ENCODE measurements at places on chromosomes 11 and 22.
A peak's percentile ranks its signal among the peaks of the same experiment; 100 is the strongest.

DNA sequence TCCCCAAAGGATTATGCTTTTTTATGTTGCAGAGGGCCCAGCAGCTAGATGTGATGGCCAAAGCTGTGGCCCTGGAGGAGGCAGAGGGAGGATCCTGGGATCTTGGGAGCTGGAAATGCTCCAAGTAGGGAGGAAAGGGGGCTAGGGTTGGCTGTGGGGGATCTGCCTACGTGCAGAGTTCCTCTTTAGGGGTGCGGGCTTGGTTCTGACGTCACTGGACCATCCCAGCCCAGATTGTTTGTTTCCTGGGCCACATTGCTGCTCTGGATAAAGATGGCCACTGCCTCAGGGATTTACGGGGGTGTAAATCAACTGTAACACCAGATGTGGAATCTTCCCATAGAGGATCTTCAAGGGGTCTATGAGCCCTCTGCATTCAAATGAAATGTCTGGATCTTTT, 110.3 kb upstream of the SYT13 start:
- no peak for DNase-seq

GRCh38 chr11:128103278-128103873, 484.0 kb downstream of the ETS1 start:
- no peak for DNase-seq

GRCh38 chr11:75482931-75483469, 42.7 kb downstream of the GDPD5 start:
- no peak for DNase-seq

DNA sequence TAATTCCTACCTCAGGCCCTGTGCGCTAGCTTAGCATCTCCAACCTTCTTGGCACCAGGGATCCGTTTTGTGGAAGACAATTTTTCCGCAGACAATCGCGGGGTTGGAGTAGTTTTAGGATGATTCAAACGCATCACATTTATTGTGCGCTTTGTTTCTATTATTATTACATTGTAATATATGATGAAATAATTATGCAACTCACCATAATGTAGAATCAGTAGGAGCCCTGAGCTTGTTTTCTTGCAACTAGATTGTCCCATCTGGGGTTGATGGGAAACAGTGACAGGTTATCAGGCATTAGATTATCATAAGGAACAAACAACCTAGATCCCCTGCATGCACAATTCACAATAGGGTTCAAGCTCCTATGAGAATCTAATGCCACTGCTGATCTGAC, 52.3 kb downstream of the AMOTL1 start:
- DNase-seq: no peak

- DNase-seq: no peak
These were observed 261.6 kb upstream of the CADM1 start for GRCh38 chr11:115765803-115766239.

GRCh38 chr22:32413719-32414118, 1.7 kb upstream of the RTCB start:
- no peak for DNase-seq

- DNase-seq: no peak
These were observed 110.9 kb downstream of the ARL14EP start for GRCh38 chr11:30433831-30434230.

DNA sequence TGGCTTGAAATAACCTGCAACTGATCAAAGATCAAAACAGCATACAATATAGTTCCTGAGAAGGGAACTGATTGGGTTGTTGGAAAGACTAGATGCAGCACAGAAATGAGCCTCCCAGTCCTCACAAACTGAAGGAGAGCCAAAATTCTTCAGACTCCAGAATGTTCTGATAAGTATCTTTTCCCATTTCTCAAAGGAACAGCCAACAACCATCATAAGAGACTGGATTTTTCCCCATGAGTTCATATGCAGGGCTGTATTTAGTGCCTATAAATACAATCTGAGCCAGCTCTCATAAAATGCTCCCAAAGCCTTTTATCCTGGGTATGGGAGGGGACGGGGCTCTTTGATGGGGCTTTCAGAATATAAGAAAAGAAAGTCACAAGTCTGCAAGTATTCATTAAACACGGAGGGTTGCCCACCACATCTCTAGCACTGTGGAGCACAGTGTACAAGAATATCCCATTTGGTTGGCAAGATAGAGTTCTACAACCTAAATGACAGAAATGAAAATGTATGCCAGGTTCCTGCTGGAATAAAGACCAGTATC, 50.7 kb upstream of the LYVE1 start:
- no peak for DNase-seq

DNA sequence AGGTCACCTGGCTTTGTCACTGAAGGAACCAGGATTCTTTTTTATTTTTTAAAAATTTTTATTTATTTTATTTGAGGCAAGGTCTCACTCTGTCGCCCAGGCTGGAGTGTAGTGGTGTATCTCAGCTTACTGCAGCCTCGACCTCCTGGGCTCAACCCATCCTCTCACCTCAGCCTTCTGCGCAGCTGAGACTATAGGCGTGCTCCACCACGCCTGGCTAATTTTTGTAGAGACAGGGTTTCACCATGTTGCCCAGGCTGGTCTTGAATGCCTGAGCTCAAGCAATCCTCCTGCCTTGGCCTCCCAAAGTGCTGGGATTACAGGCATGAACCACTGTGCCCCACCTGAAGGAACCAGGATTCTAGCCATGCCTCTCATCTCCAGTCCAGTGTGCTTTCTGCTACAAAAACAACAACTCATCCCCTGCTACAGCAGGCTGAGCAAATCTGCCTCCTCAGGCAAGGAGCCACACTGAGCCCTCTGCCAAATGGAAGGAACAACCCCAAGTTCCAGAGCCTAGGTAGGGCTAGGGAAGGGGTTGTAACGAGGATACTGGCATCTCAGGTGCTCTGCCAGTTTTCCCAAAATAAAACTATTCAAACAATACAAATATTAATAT, 2.6 kb upstream of the PEX26 start:
- DNase-seq: no peak

- peak; percentile 90 for DNase-seq
These were observed 6.5 kb upstream of the APOBEC3H start for GRCh38 chr22:39090426-39091064.

DNA sequence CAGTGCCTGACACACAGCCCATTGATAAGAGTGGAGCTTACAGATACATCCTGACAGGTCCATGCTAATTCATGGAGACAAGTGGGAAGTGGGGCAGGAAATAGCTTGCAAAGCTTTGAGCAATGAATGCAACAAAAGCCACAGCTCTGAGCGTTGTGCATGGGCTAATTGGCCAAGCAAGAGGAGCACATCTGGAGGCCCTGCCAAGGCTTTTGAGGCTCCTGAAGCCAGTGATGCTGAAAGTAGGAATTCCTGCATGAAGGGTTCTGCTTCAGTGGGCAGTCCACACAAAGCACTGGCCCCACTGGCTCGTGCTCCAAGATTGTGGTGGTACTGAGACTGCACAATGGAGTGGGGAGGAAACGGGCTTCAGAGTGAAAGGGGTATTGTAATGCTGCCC, 103.8 kb upstream of the CSNK2A3 start:
- DNase-seq: no peak

- DNase-seq: no peak
These were observed 31.2 kb upstream of the C11orf87 start for GRCh38 chr11:109390752-109391151.

- DNase-seq: no peak
These were observed 1.0 kb upstream of the KLHL35 start for GRCh38 chr11:75434051-75434450.

DNA sequence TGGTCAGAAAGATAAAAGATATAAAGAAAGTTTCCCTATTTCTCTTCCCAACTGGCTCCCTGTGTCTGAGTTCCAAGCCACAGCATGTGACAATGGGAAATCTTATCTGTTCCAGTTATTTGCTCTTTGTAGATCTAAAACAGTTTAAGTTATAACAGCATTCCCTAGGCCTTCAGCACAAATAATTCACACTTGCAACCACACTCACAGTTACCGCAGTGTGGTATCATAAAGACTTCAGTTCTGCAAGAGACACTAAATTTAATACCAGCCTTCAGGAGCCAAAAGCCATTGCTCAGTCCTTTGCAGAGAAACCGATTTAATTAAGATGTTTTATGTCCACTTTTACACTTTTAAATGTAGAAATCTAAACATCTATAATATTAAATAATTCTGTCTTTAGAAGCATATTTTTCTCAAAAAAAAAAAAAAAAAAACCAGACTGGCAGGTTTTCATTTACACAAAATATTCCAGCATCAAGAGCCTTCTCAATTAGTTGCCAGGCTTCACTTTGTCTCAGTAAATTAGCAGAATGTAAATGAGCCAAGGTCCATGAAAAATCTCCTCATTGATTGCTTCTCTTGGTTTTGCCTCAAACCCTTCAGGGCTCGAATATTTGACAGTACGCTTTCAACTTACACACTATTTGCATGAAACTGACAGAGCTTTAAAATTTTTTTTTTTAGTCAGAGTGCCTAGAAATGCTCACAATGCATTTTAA, 300.0 kb upstream of the DDI1 start:
- DNase-seq: no peak

DNA sequence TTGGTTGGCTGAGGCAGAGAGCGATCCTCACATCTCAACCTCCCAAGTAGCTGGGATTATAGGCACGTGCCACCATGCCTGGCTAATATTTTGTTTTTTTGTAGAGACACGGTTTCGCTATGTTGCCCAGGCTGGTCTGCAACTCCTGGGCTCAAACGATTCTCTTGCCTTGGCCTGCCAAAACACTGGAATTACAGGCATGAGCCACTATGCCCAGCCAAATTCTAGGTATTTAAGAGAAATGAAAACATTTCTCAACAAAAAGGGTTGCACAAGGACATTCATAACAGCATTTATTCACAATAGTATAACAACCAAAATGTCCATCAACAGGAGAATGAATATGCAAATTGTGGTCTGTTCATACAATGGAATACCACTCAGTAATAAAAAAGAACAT, 31.7 kb upstream of the RBX1 start:
- no peak for DNase-seq

DNA sequence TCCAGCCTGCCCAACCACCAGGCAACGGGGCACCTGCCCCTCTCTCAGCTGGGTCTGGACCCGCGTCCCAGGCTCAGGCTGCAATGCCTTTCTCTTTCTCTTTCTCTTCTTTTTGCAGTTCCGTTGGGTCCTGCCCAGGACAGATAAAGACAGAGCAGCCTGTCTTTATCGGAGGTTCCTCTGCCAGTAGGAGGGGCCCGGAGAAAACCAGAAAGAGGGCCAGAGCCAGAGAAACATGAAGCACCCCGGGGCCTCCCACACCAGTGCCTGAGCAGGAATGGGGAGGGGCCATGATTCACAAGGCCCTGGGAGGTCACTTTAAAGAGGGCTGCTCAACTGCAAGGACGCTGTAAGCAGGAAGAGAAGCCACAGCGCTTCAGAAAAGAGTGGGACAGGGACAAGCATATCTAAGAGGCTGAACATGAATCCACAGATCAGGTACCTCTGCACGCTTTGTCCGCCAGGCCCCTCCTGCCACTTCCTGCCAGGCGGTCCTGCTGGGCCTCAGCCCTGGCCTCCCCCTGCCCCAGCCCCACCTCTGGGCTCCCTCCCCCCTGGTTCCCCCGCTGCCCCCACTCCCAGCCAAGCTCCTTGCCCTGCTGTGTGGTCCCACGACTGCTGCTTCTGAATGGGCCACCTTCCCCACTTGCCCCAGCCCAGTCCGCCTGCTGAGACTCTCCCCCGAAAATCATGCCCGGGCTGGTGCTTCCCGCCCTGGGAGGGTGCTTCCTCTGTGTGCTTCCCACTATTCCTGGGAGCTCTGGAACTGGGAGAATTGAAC, at the start of gene APOBEC3C:
TSS of gene APOBEC3C (plus strand) at position 316 of the 781 bp plus-strand sequence. CDS start at position 422, 106 bp downstream.
- peak; percentile 84 for DNase-seq

GRCh38 chr11:16809886-16810668, 71.6 kb downstream of the C11orf58 start:
- DNase-seq: no peak

DNA sequence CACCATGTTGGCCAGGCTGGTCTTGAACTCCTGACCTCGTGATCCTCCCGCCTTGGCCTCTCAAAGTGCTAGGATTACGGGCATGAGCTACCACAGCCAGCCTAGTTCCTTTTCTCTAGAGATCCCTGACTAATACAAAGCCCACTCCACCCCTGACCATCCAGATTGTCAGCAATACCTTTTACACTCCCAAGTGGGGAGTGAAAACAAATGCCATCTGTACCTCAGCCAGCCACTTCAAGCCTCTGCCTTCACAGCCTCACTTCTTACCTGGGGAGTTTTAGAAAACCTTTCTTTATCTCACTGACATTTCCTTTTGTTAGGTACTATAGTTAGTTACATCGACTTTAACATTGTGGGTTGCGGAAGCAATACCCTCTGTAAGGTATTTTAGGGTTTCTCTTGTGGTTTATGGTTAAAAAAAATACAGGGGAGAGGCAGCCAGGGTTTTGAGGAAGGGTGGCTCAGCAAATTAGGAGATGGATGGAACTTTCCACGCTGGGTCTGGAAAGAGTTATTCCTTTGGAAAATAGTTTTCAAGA, 8.9 kb downstream of the TOM1 start:
- peak; percentile 31 for DNase-seq

- DNase-seq: no peak
These were observed 2120.0 kb upstream of the RAG2 start for GRCh38 chr11:38718049-38718448.

DNA sequence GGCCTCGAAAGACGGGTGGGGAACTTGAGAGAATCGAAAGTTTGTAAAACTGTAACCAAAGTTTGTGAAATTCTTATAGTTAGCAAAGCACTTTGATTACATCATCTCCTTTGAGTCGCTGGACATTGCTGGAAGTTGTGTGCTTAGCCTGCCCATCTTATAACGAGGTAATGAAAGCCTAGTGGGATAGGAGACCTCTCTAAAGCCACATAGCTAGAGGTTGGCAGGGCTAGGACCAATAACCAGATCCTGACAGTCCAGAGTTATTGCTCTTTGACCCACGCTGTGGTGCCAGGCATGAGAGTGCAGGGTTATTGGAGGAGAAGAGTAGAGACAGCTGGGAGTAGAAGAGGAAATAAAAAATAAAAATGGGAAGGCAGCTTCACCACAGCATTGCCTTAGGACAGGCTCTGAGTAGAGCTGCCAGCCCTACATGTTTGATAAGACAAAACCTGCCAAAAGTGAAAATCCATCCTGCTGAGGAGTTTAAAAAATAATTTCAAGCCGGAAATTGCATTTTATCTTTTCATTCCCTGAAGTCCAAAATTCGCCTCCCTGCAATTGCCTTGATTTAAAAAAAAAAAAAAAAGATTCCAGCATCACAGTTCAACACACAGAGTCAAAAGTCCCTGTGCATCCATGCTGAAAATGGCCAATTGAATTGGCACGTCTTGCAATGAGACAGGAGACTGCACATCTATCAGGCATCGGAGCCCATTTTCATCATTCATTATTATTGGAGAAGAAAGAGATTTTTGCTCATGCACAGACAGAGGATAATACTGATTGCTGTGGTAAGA, 225.5 kb upstream of the POU2AF2 start:
- DNase-seq: no peak

DNA sequence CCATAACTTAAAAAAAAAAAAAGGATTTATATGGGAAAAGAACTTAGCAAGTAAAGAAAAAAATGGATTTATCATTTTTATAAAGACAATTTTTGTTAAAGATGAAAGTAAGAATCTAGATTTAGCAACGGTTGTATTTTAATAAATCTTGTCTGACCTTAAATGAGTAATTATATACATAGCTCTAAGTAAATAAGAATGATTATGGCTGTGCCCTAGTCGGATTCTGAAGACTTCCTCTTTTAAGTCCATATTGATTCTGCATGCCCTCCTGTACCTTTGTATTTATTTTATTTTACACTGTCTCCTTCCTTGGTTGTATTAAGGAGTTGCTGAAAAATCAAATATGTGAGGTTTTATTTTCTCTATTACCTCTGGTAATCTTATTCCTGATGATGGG, 7.1 kb downstream of the RBX1 start:
- DNase-seq: no peak

GRCh38 chr11:32659672-32660071, 76.0 kb downstream of the EIF3M start:
- DNase-seq: no peak

- DNase-seq: no peak
These were observed 14.9 kb downstream of the SCYL1 start for GRCh38 chr11:65539744-65540289.
